Activated B cell treated with CpG ODN at 0.5 μM for 24 hours (primary cell): ENCODE measurements at places on chromosomes 1 and 21. TPM values are rescaled to one million over a fixed set of nuclear protein-coding genes. Genes with fewer than 3 reads are reported as not detected.

PSMD4 gene
- total RNA-seq, result 189 and 201 TPM in 2 replicates

FNDC10 gene
- 0.46 and 0.60 TPM in 2 replicates for total RNA-seq

KIF14 gene
- 0.27 and 0.38 TPM in 2 replicates for total RNA-seq

DNAJC28 gene
- 0.53 and 0.66 TPM in 2 replicates for total RNA-seq

GABRD gene
- not detected in 2 replicates for total RNA-seq

GJA5 gene
- total RNA-seq, result not detected in 2 replicates

CR1L gene
- 0.60 and 0.73 TPM in 2 replicates for total RNA-seq

RAB42 gene
- total RNA-seq, result 0.20 and 0.29 TPM in 2 replicates

GBP6 gene
- total RNA-seq, result not detected in 2 replicates

OR2AK2 gene
- total RNA-seq, result not detected in 2 replicates

UBE2U gene
- not detected in 2 replicates for total RNA-seq

TNNI3K gene
- not detected in 2 replicates for total RNA-seq

SLAMF9 gene
- not detected in 2 replicates for total RNA-seq

- H3K27me3 ChIP-seq, result no peaks in the 10 kb centered on the region
- no peak overlapping the region for H3K4me3 ChIP-seq
- DNase-seq, result no peak
These were observed 61.0 kb upstream of the C8B start for GRCh38 chr1:57026624-57027354.

- no peak overlapping the region for H3K27ac ChIP-seq
- H3K36me3 ChIP-seq, result no peaks in the 10 kb centered on the region
- no peaks in the 10 kb centered on the region for H3K27me3 ChIP-seq
- no peak overlapping the region for H3K4me3 ChIP-seq
These were observed 84.3 kb downstream of the HS2ST1 start for GRCh38 chr1:86998727-86999126.

DNA sequence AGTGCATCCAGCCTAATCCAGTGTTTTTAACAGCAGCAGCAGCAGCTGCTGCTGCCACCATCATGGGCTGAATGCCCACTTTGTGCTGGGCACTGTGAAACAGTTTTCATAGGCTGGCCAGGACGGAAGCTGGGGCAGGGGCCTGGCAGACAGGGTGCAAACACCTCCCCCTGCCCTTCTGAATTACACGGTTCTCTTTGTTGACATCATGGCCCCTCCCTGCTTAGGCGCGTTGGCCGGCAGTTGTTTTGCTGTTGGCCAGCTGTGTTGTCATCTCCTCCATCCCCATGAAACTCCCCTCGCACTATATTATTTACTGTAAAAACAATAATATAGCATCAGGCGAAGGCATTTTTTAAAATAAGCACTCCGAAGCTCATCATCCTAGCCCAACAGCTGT lies 33.1 kb downstream of the PTPRU start:
- H3K4me3 ChIP-seq, result no peak overlapping the region
- no peak overlapping the region for H3K27ac ChIP-seq

DNA sequence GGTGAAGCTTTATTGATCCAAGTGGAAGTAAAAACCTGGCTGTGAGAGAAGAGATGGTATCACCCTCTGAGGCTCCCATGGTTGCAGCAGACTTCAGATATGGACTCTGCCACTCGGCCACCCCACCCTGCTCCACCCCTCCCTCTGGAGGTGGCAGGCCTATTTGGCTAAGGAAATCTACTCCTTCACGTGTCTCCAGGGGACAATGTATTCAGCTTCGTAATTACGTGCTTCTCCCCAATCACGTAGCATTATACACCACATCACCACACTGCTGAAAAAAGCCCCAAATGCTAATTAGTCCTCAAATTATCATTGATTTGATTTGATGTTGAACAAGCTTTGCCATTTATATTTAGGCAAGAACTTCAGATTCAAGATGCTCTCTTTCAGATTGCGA lies 220.7 kb downstream of the OMA1 start:
- no peak overlapping the region for H3K27ac ChIP-seq
- no peaks in the 10 kb centered on the region for H3K27me3 ChIP-seq
- peaks cover 3% of the 10 kb centered on the region for H3K36me3 ChIP-seq
- H3K4me3 ChIP-seq, result no peak overlapping the region

DNA sequence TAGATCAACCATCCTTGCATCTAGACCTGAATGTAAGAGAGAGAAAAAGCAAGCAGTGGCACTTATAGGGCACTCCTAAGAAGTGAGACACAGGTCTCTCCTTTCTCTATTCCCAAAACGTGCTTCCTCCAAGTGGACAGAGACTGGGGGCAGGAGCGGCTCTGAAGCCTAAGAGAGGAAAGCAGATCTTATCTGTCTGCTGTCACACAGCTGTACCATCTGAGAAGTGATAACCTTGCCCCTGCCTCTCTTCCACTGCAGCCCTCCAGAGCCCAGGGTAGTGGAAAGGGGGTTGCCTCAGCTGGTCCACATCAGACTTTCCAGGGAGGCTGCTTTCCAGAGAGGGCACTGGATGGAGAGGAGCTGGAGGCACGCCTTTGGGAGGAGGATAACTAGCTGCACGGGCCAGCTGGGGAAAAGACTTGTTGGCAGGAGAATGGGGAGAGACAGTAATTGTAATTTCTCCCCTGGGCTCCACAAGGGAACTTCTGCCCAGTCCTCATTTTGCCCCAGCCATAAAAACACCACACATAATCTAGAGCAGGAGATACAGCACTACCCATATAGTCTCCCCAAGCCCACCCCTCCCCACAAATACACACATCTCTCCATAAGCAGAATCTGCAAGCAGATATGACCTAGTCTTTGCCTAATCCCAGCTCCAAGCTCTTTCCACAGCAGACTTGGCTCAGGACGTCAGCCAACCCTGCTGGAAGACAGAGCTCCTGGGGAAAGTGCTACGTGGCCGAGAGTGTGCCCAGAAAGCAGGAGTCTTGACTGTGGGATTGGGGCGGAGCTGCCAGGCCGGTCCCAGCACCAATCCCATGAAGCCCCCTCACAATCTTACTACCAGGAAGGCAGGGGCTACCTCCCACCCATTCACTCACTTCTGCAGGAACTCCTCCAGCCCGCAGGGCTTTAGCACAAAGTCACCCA lies 31.2 kb downstream of the PIK3C2B start:
- H3K4me1 ChIP-seq, result peaks cover 98% of the 10 kb centered on the region
- peaks cover 76% of the 10 kb centered on the region for H3K36me3 ChIP-seq
- H3K27me3 ChIP-seq, result no peaks in the 10 kb centered on the region
- DNase-seq, result no peak

- peaks cover 31% of the 10 kb centered on the region for H3K4me1 ChIP-seq
- no peak overlapping the region for H3K4me3 ChIP-seq
- no peak for DNase-seq
- H3K27me3 ChIP-seq, result no peaks in the 10 kb centered on the region
- H3K36me3 ChIP-seq, result peaks cover 63% of the 10 kb centered on the region
- no peak overlapping the region for H3K27ac ChIP-seq
These were observed 48.6 kb downstream of the BACH1 start for GRCh38 chr21:29347274-29347681.

GRCh38 chr21:17560377-17561025 lies 47.7 kb downstream of the CXADR start:
- no peak for DNase-seq
- no peaks in the 10 kb centered on the region for H3K36me3 ChIP-seq
- H3K4me1 ChIP-seq, result no peaks in the 10 kb centered on the region
- no peak overlapping the region for H3K27ac ChIP-seq
- no peak overlapping the region for H3K4me3 ChIP-seq

GRCh38 chr1:89286549-89287180 lies 14.0 kb upstream of the GBP5 start:
- H3K27ac ChIP-seq, result peak overlapping the region; percentile 66
- no peaks in the 10 kb centered on the region for H3K27me3 ChIP-seq
- H3K4me1 ChIP-seq, result peaks cover 18% of the 10 kb centered on the region
- no peak for DNase-seq

GRCh38 chr1:207361029-207361428 lies 39.6 kb downstream of the CD55 start:
- no peaks in the 10 kb centered on the region for H3K27me3 ChIP-seq
- no peak overlapping the region for H3K4me3 ChIP-seq
- no peak overlapping the region for H3K27ac ChIP-seq
- no peak for DNase-seq

GRCh38 chr1:220124542-220124941 lies 30.6 kb downstream of the IARS2 start:
- no peaks in the 10 kb centered on the region for H3K4me1 ChIP-seq
- H3K27me3 ChIP-seq, result no peaks in the 10 kb centered on the region
- no peak for DNase-seq
- no peak overlapping the region for H3K27ac ChIP-seq

DNA sequence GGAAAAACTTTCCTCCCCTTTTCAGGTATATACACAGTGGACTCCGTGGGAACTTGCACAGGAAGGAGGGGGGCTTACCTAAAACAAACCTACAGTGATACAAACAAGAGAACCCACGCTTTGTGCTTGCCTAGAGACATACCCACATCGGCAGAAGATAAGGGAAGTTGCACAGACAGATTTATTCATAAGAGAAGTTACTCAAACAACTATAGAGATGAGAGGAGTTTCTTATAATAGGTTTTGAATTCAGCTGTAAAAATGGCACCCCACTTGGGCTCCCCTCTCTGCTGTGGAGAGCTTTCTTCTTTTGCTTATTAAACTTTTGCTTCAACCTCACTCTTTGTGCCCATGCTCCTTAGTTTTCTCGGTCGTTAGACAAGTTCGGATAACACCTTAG lies 1.8 kb upstream of the DUSP12 start:
- H3K4me1 ChIP-seq, result peaks cover 45% of the 10 kb centered on the region
- peak overlapping the region; percentile 50 for H3K4me3 ChIP-seq
- peak overlapping the region; percentile 24 for H3K27ac ChIP-seq
- DNase-seq, result no peak
- H3K27me3 ChIP-seq, result peaks cover 5% of the 10 kb centered on the region
- peaks cover 20% of the 10 kb centered on the region for H3K36me3 ChIP-seq

- H3K4me1 ChIP-seq, result peaks cover 15% of the 10 kb centered on the region
- H3K27ac ChIP-seq, result no peak overlapping the region
- DNase-seq, result no peak
- H3K27me3 ChIP-seq, result peaks cover 67% of the 10 kb centered on the region
These were observed 1.1 kb downstream of the PRRX1 start for GRCh38 chr1:170664828-170665612.

- no peak overlapping the region for H3K4me3 ChIP-seq
- H3K27ac ChIP-seq, result no peak overlapping the region
- DNase-seq, result no peak
- H3K36me3 ChIP-seq, result no peaks in the 10 kb centered on the region
- no peaks in the 10 kb centered on the region for H3K4me1 ChIP-seq
These were observed 107.1 kb upstream of the ERRFI1 start for GRCh38 chr1:8133190-8133589.

- H3K4me1 ChIP-seq, result no peaks in the 10 kb centered on the region
- no peaks in the 10 kb centered on the region for H3K36me3 ChIP-seq
- no peak overlapping the region for H3K27ac ChIP-seq
- H3K27me3 ChIP-seq, result peaks cover 3% of the 10 kb centered on the region
- H3K4me3 ChIP-seq, result no peak overlapping the region
These were observed 4.4 kb downstream of the TFF2 start for GRCh38 chr21:42346441-42346840.

DNA sequence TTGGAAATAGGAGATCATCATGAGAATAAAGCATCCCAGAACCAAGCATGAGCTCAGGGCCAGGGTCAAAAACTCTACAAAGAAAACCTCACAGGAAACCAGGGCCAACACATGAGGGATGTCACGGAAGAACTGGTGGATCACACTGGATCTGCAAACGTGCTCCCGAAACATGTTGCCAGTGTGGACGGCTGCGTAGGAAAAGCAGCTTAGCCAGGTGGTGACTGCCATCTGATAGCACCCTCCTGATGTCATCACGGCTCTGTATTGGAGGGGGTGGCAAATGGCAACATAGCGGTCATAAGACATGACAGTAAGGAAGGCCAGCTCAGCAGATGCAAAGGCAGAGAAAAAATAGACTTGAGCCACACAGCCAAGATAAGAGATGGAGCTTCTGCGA lies 20.9 kb downstream of the OR14I1 start:
- H3K27ac ChIP-seq, result no peak overlapping the region
- peaks cover 6% of the 10 kb centered on the region for H3K4me1 ChIP-seq
- no peak overlapping the region for H3K4me3 ChIP-seq
- no peak for DNase-seq

GRCh38 chr1:106817575-106817974 lies 238.9 kb upstream of the PRMT6 start:
- DNase-seq, result no peak
- H3K36me3 ChIP-seq, result no peaks in the 10 kb centered on the region
- no peak overlapping the region for H3K4me3 ChIP-seq
- H3K4me1 ChIP-seq, result no peaks in the 10 kb centered on the region

GRCh38 chr1:54596756-54597155 lies 26.6 kb downstream of the FAM151A start:
- DNase-seq, result no peak
- no peaks in the 10 kb centered on the region for H3K36me3 ChIP-seq
- H3K27me3 ChIP-seq, result no peaks in the 10 kb centered on the region
- no peak overlapping the region for H3K4me3 ChIP-seq

- H3K27me3 ChIP-seq, result no peaks in the 10 kb centered on the region
- no peak overlapping the region for H3K27ac ChIP-seq
- H3K36me3 ChIP-seq, result no peaks in the 10 kb centered on the region
- no peak overlapping the region for H3K4me3 ChIP-seq
- no peaks in the 10 kb centered on the region for H3K4me1 ChIP-seq
These were observed 93.5 kb downstream of the NAV1 start for GRCh38 chr1:201632364-201632952.

DNA sequence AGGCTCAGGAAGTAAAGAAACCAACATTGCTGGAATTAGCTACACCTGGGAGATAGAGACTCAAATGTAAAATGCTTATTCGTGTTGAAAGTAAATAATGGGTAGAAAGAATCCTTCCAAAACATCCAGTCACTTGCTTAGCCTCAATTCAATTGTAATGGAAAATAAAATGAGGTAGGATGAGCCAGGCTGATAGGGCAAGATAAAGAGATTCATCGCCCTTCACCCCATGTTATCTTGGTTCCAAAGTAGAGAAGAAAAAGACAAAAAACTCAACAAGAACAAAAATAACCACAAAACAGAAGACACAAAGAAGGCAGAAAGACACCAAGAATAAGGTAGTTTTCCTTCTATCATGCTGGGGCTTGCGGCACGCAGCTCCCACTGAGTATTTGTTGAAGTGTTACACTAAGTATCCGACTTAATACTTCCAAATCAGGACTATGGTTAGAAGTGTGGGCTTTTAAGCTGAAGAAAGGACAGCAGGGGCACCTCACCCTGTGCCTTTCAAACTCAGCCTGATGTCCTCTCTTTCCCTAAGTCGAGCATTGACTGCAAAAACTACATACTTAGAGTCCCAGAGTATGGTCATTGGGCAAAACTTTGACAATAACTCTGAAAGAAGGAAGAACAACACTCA lies 202.1 kb downstream of the VAV3 start:
- no peak overlapping the region for H3K27ac ChIP-seq
- DNase-seq, result no peak
- H3K4me3 ChIP-seq, result no peak overlapping the region
- H3K27me3 ChIP-seq, result no peaks in the 10 kb centered on the region
- no peaks in the 10 kb centered on the region for H3K4me1 ChIP-seq

DNA sequence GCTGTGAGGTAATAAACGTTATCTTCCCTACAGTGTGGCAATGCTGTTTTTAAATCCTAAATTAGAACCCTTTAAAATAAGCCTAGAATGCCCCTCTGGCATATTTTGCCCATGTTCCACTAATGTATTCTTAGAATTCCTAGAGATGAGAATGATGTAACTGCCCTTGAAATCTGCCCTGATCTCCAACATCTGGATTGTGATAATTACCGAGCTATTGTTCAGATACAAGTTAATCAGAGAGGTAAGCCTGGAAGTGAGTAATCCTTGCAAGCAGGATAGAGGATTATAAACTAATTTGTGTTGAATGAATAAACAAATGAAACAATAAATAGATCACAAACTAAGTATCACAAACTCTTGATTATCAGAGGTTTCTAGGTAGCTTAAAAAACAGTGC lies 107.8 kb upstream of the DMRTA2 start:
- H3K27ac ChIP-seq, result no peak overlapping the region
- no peak overlapping the region for H3K4me3 ChIP-seq
- DNase-seq, result no peak
- H3K27me3 ChIP-seq, result no peaks in the 10 kb centered on the region
